ENCODE measurements at places on chromosomes 7 and 10. TPM values are rescaled to one million over a fixed set of nuclear protein-coding genes. Genes with fewer than 3 reads are reported as not detected.

DNA sequence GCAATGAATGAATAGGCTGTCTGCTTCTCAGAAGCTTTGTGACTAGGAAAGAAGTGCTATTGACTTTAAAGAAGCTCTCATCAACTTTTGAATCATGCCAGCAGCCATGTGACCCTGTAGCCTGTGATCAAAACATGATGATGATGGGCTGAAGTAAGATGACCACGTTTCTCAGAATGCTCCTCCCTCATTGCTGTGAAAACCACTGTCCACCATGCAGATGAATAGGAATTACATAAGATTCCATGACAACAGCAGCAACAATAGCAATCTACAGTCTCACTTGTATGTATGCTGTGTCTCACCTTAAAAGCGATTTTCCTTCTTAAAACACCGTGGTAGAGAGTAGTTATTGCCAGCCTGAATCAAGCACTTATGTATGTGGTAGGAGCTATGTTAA lies 228.4 kb downstream of the TRIL start:
- peak; percentile 47 for DNase-seq
- H3K27ac ChIP-seq, result no peak overlapping the region
- no peak overlapping the region for H3K4me3 ChIP-seq
- no peaks in the 10 kb centered on the region for H3K27me3 ChIP-seq
- peaks cover 12% of the 10 kb centered on the region for H3K4me1 ChIP-seq

DNA sequence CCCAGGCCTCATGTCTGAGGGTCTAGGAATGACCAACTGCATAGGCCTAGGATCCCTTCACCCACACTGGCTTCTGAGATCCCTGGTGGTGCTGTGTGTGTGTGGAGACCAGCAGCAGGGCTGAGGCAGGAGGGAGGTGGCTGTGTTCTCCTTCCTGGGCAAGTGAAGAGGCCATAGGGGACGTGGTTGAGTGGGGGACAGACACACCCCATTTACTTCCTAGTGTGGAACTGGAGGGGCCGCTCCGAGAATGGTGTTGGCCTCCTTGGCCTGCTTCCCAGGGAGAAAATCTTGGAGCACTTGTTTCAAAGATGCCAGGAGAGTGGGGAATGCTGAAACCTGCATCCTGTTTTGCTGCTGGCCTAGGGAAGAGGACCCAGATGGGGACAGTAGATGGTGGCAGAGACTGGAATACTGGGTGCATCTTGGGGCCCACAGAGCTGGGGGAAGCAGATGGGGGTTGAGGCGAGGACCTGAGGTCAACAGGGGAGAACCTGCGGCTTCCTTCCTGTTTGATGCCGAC lies 19.1 kb downstream of the UBTD1 start:
- DNase-seq, result no peak
- H3K4me1 ChIP-seq, result peaks cover 82% of the 10 kb centered on the region
- H3K36me3 ChIP-seq, result no peaks in the 10 kb centered on the region
- no peak overlapping the region for H3K4me3 ChIP-seq
- peak overlapping the region; percentile 77 for H3K27ac ChIP-seq
- H3K27me3 ChIP-seq, result no peaks in the 10 kb centered on the region

GRID2IP gene
- total RNA-seq, result 0.09 TPM

GRCh38 chr10:34523017-34523767 lies 291.9 kb downstream of the PARD3 start:
- H3K4me1 ChIP-seq, result peaks cover 7% of the 10 kb centered on the region
- no peaks in the 10 kb centered on the region for H3K27me3 ChIP-seq
- H3K4me3 ChIP-seq, result no peak overlapping the region
- H3K36me3 ChIP-seq, result no peaks in the 10 kb centered on the region
- no peak for DNase-seq
- H3K27ac ChIP-seq, result no peak overlapping the region

GPR158 gene
- total RNA-seq, result 0.13 TPM

ACTL6B gene
- not detected for total RNA-seq

DNA sequence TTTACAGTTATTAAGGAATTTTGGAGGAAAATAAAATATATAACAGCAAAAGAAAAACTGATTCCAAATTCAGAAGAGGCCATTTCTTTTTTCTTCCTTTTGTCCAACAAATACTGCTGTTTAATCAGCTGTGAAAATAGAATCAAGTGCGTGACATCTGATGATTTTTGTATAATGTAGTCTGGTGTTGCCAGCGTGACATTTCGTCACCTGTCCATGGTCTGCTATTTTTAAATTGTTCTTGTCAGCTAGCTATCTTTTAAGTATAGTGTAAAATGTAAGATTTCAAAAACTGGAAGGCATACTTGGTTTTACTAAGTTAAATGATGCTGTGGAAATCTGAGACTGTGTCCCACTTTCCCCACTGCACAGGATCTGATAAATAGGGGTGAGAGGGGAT lies 105.9 kb downstream of the CPEB3 start:
- no peak overlapping the region for H3K4me3 ChIP-seq
- no peaks in the 10 kb centered on the region for H3K36me3 ChIP-seq
- DNase-seq, result no peak
- no peaks in the 10 kb centered on the region for H3K27me3 ChIP-seq
- H3K27ac ChIP-seq, result no peak overlapping the region

SFTPA2 gene
- total RNA-seq, result not detected

GRCh38 chr10:128128582-128128981 lies 2.4 kb upstream of the MKI67 start:
- no peak overlapping the region for H3K4me3 ChIP-seq
- DNase-seq, result no peak
- H3K4me1 ChIP-seq, result peaks cover 22% of the 10 kb centered on the region
- H3K27me3 ChIP-seq, result peaks cover 11% of the 10 kb centered on the region

DNA sequence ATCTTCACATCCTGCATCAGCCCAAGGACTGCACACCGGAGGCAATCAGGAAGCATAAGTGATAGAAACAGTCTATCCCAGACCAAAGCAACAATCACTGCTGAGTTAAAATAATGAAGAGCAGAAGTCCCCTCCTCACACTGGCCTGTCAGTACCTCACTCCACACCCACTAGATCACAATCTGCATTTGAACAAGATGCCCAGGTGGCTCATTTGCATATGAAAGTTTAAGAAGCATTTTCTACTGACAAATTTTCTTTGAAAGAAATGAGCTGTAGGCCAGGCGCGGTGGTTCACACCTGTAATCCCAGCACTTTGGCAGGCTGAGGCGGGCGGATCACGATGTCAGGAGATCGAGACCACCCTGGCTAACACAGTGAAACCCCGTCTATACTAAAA lies 77.4 kb downstream of the CUL2 start:
- no peaks in the 10 kb centered on the region for H3K4me1 ChIP-seq
- no peak overlapping the region for H3K27ac ChIP-seq
- peaks cover 32% of the 10 kb centered on the region for H3K36me3 ChIP-seq
- H3K27me3 ChIP-seq, result no peaks in the 10 kb centered on the region
- no peak for DNase-seq

GDF10 gene
- 0.98 TPM for total RNA-seq

GRCh38 chr7:32378988-32379387 lies 111.2 kb downstream of the LSM5 start:
- H3K36me3 ChIP-seq, result no peaks in the 10 kb centered on the region
- peaks cover 7% of the 10 kb centered on the region for H3K4me1 ChIP-seq
- H3K27me3 ChIP-seq, result no peaks in the 10 kb centered on the region
- no peak for DNase-seq

ZCWPW1 gene
- total RNA-seq, result 5.2 TPM

POLD2 gene
- total RNA-seq, result 60.3 TPM

FZD1 gene
- 12.5 TPM for total RNA-seq

- peaks cover 18% of the 10 kb centered on the region for H3K27me3 ChIP-seq
- H3K36me3 ChIP-seq, result no peaks in the 10 kb centered on the region
- H3K4me1 ChIP-seq, result peaks cover 21% of the 10 kb centered on the region
- no peak for DNase-seq
- H3K27ac ChIP-seq, result no peak overlapping the region
- no peak overlapping the region for H3K4me3 ChIP-seq
Measured at GRCh38 chr10:123998197-123999141, 94.9 kb downstream of the CHST15 start.

GPR15LG gene
- total RNA-seq, result not detected

GRCh38 chr7:101816595-101817470 lies 593 bp upstream of the CUX1 start:
- H3K4me1 ChIP-seq, result peaks cover 14% of the 10 kb centered on the region
- H3K36me3 ChIP-seq, result peaks cover 2% of the 10 kb centered on the region
- peaks cover 16% of the 10 kb centered on the region for H3K27me3 ChIP-seq
- H3K4me3 ChIP-seq, result peak overlapping the region; percentile 56

IFIT1B gene
- total RNA-seq, result 1.1 TPM

DNA sequence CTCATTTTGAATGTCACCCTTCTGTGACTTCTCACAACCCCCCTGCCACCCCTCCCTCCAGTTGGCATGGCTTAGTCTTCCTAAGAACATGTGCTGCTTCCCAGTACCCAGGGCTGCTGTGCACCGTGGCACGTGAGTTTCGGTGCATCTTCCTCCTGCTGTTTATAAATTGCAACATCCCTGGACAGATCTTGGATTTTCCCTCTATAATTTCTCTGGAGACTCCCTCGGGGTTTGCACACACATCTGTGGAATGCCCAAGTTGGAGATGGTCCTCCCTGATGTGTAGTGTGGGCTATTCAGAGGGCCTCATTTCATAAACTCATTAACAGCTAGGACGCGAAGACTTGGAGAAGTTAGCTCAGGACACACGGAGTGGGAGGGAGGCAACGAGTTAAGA lies 52.9 kb downstream of the IKZF1 start:
- H3K27ac ChIP-seq, result no peak overlapping the region
- H3K4me1 ChIP-seq, result no peaks in the 10 kb centered on the region
- DNase-seq, result no peak
- H3K4me3 ChIP-seq, result no peak overlapping the region
- peaks cover 2% of the 10 kb centered on the region for H3K27me3 ChIP-seq
- no peaks in the 10 kb centered on the region for H3K36me3 ChIP-seq

DNA sequence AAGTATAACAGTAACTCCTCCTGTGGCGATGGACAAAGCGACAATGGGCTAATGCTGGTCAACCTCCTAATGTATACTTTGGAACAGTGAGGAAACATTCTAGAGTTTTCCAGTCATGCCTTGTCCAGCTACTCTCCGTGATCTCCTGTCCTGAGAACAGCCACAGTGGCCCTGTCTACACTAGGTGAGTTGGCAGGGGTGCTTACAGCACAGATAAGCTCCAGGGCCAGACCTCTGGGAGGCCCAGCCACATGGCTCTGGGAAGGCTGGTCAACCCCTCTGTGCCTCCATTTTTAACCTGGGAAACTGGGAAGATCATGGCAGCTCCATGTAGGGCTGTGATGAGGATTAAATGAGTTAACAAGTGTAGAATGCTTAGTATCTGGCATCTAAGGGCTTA lies 57.0 kb downstream of the CLEC2L start:
- H3K27me3 ChIP-seq, result no peaks in the 10 kb centered on the region
- H3K27ac ChIP-seq, result no peak overlapping the region
- DNase-seq, result no peak

GRCh38 chr10:124351481-124352220 lies 67.1 kb downstream of the OAT start:
- H3K4me1 ChIP-seq, result peaks cover 14% of the 10 kb centered on the region
- no peaks in the 10 kb centered on the region for H3K27me3 ChIP-seq
- no peak overlapping the region for H3K4me3 ChIP-seq
- DNase-seq, result no peak
- no peaks in the 10 kb centered on the region for H3K36me3 ChIP-seq

GRCh38 chr7:16921151-16921550 lies 39.4 kb upstream of the AGR3 start:
- no peaks in the 10 kb centered on the region for H3K36me3 ChIP-seq
- DNase-seq, result no peak
- H3K27ac ChIP-seq, result no peak overlapping the region
- no peaks in the 10 kb centered on the region for H3K27me3 ChIP-seq

PHYH gene
- 35.4 TPM for total RNA-seq

Data from muscle of leg (tissue), 16 donors.